ENCODE measurements at places on chromosomes 11 and 22. TPM values are rescaled to one million over a fixed set of nuclear protein-coding genes. Genes with fewer than 3 reads are reported as not detected.
A peak's percentile ranks its signal among the peaks of the same experiment; 100 is the strongest.

DNA sequence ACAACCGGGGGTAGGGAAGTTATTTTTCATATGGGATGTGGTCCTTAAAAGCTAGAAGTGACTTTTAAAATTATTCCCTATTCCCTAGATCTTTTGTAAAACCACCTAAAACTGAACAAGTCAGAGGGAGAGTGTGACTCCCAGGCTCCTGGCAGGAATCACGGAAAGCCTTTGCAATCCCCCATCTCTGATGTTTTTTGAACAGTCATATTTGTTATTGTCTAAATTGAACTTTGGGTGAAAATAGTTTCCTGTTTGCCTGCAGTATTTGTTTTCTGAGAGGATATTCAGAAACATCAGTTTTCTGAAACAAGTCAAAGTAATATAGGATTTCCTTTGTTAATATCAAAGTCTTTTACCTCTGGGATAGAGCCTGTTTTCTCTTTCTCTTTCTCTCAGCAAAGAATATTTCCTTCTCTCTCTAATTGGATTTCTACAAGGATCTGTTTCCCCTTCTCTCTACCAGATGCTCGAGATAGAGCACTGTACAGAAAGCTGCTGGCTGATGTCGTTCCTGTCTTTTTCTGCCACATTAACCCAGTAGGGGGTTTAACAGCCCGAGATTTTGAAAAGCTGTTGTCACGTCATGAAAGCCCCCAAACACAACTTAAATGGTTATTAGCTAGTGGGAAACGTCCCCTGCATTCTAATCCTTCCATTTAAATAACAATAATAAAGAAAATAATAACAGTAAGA lies 132.2 kb upstream of the PITPNB start:
- no peak overlapping the region for H3K4me3 ChIP-seq
- no peak overlapping the region for H3K27ac ChIP-seq
- no peaks in the 10 kb centered on the region for H3K36me3 ChIP-seq
- no peak for DNase-seq

LMO2 gene
- 0.47 TPM for total RNA-seq

NXPE1 gene
- total RNA-seq: not detected

DNA sequence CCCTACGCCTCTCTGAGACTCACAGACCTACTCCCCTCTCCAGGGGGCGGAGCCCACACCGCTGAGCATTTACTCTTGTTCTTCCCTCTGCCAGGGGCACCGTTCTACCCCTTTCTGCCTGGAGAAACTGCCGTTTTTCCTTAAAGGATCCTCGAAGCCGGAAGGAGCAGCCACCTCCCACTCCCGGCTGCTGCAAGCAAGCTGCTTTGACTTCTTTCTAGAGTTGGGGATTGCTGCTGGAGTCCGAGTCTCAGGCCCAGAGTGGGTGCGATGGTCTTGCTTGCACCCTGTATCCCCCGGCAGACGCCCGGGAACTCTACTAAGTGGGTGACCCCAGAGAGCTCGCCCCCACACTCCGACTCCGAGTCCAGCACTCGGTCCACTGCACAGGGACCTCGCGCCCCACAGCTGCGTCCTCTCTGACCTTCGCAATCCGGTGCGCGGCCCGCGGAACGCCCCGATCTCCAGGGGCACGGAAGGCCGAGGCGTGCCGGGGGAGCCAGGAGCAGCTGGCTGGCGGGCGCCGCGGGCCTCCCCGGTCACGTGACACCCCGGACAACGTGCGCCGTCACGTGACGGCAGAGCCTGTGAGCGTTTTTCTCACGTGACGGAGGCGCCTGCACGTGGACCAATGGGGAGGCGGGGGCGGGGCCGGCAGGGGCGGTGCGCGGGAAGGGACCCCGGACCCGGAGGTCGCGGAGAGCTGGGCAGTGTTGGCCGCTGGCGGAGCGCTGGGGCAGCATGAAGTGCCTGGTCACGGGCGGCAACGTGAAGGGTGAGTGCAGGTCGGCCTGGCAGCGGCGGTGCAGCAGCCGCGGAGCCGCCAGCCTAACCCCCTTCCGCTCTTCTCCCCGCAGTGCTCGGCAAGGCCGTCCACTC lies at the start of gene RAD9A:
Gene RAD9A, plus strand, starts transcription at position 683 of the 879 bp plus-strand sequence. Its CDS starts 59 bp downstream, at position 742.
- H3K27me3 ChIP-seq: no peaks in the 10 kb centered on the region
- H3K27ac ChIP-seq: peak within 1 kb of the TSS; percentile 79
- peaks cover 3% of the 10 kb centered on the region for H3K36me3 ChIP-seq
- peak within 1 kb of the TSS; percentile 63 for H3K4me3 ChIP-seq
- H3K4me1 ChIP-seq: peaks cover 18% of the 10 kb centered on the region

DNA sequence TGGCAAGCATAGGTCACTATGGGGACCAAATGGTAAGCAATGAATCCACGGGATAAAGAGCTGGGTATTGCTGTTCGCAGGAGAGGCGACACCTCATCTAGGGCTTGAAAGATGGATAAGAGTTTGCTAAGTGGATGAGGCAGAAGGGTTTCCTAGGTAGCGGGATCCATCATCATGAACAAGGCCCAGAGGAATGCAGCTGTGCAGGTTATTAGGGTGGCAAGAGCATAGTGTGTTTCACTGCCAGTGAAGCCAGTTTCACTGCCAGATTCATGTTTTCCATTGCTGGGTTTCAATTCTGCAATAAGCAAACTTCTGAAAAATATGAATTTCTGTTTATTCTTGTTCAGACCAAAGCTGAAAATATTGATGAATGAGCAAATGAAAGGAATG lies 27.2 kb downstream of the WEE1 start:
- no peaks in the 10 kb centered on the region for H3K27me3 ChIP-seq
- H3K4me1 ChIP-seq: peaks cover 19% of the 10 kb centered on the region
- no peaks in the 10 kb centered on the region for H3K36me3 ChIP-seq
- H3K27ac ChIP-seq: peak overlapping the region; percentile 62
- DNase-seq: no peak
- peak overlapping the region; percentile 42 for H3K4me3 ChIP-seq

GRCh38 chr11:115527534-115528125 lies 23.4 kb upstream of the CADM1 start:
- H3K27ac ChIP-seq: no peak overlapping the region
- H3K27me3 ChIP-seq: no peaks in the 10 kb centered on the region
- no peak for DNase-seq

GRCh38 chr11:2468363-2469235 lies 23.8 kb downstream of the KCNQ1 start:
- H3K36me3 ChIP-seq: no peaks in the 10 kb centered on the region
- H3K27ac ChIP-seq: no peak overlapping the region
- no peak overlapping the region for H3K4me3 ChIP-seq
- peaks cover 39% of the 10 kb centered on the region for H3K4me1 ChIP-seq
- DNase-seq: no peak
- no peaks in the 10 kb centered on the region for H3K27me3 ChIP-seq

CSNK2A3 gene
- total RNA-seq: 1.6 TPM

GNAZ gene
- 0.36 TPM for total RNA-seq

DNA sequence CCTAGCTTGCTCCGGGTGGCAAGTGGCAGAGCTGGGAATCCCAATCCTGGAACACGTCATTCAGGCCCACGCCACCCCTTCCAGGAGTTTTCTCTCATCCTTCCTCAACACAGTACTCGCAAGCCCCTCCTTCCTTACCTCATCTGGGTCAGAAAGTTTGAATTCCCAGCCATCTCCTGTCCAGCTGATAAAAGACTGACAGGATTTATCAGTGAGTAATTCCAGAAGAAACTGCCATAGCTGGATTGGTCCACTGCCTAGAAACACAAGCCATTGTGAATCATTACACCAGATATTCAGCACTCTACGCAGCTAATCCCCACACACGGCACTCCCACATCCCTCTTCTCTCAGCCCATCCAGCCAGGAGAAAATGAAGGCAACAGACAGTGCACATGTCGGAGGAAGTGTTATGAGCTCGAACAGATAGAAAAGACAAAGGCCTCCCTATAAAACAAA lies 124.0 kb downstream of the ETS1 start:
- H3K4me1 ChIP-seq: peaks cover 93% of the 10 kb centered on the region
- no peak overlapping the region for H3K4me3 ChIP-seq
- no peak for DNase-seq
- H3K27ac ChIP-seq: peak overlapping the region; percentile 94

GRCh38 chr11:79744941-79745340 lies 304.1 kb upstream of the TENM4 start:
- H3K27me3 ChIP-seq: no peaks in the 10 kb centered on the region
- H3K36me3 ChIP-seq: no peaks in the 10 kb centered on the region
- no peak overlapping the region for H3K4me3 ChIP-seq
- DNase-seq: no peak

GRCh38 chr11:44507896-44508445 lies 57.5 kb upstream of the CD82 start:
- DNase-seq: no peak
- H3K4me1 ChIP-seq: no peaks in the 10 kb centered on the region
- H3K27ac ChIP-seq: no peak overlapping the region
- no peaks in the 10 kb centered on the region for H3K27me3 ChIP-seq
- no peak overlapping the region for H3K4me3 ChIP-seq

- no peak for DNase-seq
- H3K36me3 ChIP-seq: no peaks in the 10 kb centered on the region
Observed at GRCh38 chr11:68081691-68082090, 39.5 kb downstream of the CHKA start.

MS4A15 gene
- total RNA-seq: not detected

DNA sequence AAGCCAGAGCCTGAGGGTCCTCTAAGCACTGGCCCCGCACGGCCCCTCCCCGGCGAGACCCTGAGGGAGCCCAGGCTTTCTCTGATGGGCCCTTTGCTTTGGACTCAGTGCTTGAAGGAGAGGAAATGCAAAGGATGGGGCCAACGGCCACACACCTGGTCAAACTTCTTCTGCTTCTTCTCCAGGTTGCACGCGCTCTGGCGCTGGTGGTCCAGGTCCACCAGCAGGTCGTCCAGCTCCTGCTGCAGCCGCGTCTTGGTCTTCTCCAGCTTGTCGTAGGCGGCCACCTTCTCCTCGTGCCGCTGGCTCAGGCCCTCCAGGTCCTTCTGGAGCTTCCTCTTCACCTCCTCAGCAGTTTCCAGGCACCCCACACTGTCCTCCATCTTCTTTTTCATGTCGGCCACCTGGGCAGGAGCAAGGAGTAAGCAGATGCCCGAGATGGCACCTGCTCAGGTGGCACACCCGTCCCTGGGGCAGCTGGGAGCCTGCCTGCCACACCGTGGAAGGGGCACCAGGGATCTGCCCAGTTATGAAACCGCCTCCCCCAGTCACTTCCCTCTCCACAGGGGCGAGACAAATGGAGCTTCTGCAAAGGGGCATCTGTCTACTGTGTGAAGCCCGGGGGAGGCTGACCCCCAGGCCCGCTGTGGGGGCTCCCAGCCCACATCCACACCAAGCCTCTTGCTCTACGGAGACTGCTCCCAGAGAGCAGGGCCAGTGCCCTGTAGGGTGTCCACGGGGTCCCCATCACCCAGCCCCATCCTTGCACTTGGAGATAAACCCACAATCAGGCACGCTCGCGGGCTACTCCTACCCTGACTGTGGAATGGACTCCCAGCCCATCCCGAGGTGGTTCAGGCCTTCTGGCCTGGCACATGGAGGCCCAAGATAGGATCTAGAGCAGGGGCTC lies 39.2 kb downstream of the APOL1 start:
- H3K27me3 ChIP-seq: no peaks in the 10 kb centered on the region
- no peak for DNase-seq
- no peak overlapping the region for H3K27ac ChIP-seq
- no peak overlapping the region for H3K4me3 ChIP-seq
- peaks cover 68% of the 10 kb centered on the region for H3K4me1 ChIP-seq

C11orf52 gene
- total RNA-seq: not detected

All from CD4-positive, alpha-beta memory T cell (primary cell).